Ascending aorta (tissue), 2 donors: ENCODE measurements at places on chromosomes 5 and 9.

DNA sequence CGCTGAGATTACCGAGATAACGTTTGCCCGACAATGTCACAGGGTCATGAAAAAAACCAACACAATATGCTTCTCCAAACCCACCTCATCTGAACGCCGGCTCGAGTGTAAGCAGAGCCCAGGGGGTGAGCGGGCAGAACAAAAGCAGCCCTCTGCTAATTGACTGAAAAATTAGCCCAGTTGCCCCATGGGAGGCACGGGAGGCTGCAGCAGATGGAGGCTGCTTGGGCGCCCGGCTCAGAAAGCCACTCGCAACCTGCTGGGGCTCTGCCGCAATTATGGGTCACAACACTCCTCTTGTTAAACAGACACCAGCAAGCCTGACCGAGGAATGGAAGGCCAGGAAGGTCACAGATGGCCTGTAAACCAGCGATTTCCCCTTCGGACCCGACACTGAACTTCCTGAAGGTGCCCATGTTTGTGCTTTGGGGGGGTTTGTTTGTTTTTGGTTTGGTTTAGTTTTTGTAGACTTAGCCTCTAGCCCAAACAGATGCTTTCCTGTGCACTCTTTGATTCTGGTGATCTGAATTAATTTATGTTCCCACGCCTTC is 104.6 kb upstream of the IRX1 start:
- H3K36me3 ChIP-seq, result no peaks in the 10 kb centered on the region
- H3K27me3 ChIP-seq, result no peaks in the 10 kb centered on the region
- no peaks in the 10 kb centered on the region for H3K4me1 ChIP-seq
- no peak for DNase-seq

DNA sequence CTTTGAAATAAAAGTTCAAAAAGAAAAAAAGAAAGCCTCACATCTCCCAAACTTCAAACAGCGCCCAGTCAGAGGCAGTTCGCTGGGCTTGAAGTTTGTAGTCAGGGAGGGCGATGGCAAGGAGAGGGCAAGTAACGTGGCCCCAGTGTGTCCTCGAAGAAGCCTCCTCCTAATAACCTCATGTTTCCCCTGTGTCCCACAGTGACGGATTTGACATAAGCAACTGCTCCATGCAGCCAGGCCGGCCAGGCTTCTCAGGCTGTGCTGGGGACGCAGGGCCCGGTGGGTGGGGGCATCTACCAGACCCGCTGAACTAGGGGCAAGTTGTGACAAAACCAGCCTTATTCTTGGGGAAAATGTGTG is 172.2 kb downstream of the ERCC6L2 start:
- H3K4me3 ChIP-seq, result no peak overlapping the region
- H3K27me3 ChIP-seq, result no peaks in the 10 kb centered on the region
- peak overlapping the region; percentile 88 for H3K27ac ChIP-seq
- H3K4me1 ChIP-seq, result peaks cover 4% of the 10 kb centered on the region
- DNase-seq, result no peak
- H3K36me3 ChIP-seq, result no peaks in the 10 kb centered on the region

DNA sequence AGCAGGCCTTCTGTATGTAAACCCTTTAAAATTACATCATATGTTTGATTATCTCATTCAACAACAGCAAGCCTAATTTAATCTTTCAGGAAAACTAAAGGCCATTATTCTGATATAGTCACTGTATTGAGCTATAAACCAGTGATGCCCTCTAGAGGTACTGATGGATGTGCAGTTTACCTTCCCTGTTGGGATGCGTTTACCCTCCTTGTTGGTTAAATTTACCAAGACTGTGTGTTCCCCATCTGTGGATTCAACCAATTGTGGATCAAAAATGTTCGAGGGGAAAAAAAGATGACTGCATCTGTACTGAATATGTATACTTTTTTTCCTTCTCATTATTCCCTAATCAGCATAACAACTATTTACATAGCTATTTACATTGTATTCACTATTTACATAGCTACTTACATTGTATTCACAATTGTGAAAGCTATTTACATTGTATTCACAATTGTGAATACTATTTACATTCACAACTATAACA is 3.7 kb upstream of the BAAT start:
- no peak for DNase-seq
- H3K27me3 ChIP-seq, result no peaks in the 10 kb centered on the region
- H3K4me1 ChIP-seq, result no peaks in the 10 kb centered on the region
- peaks cover 18% of the 10 kb centered on the region for H3K36me3 ChIP-seq

DNA sequence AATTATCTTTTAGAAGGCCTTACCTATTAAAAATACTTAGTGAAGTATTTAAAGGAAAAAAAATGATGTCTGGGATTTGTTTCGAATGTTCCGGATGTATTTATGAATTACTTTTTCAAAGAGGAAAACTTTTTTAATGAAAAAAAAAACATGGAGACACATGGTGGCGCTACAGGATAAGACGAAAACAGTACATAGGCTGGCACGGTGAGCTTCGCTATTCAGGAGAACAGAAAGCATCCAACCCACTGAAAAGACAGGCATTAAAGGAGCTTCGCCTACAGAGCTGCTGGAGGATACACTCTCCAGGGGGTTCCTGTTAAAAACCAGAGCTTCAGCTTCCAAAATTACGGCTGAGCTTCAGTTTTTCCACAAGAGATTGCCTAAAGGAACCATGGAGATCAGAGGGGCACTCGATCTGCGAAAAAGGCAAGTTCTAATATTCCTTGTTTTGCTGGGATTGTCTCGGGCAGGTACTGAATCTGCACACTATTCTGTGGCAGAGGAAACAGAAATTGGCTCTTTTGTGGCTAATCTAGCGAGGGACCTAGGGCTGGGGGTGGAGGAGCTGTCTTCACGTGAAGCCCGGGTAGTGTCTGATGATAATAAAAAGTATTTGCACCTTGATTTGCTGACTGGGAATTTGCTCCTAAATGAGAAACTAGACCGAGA is at the start of gene PCDHB14:
Gene PCDHB14, plus strand, starts transcription at position 232 of the 672 bp plus-strand sequence. Its CDS starts 163 bp downstream, at position 395.
- DNase-seq, result no peak
- H3K4me3 ChIP-seq, result peak within 1 kb of the TSS; percentile 22
- H3K27ac ChIP-seq, result no peak within 1 kb of the TSS
- no peaks in the 10 kb centered on the region for H3K27me3 ChIP-seq
- H3K4me1 ChIP-seq, result no peaks in the 10 kb centered on the region
- no peaks in the 10 kb centered on the region for H3K36me3 ChIP-seq

GRCh38 chr9:107281922-107282667 is 984 bp upstream of the RAD23B start:
- no peaks in the 10 kb centered on the region for H3K36me3 ChIP-seq
- H3K4me1 ChIP-seq, result peaks cover 8% of the 10 kb centered on the region
- DNase-seq, result no peak
- H3K27ac ChIP-seq, result peak overlapping the region; percentile 81
- no peaks in the 10 kb centered on the region for H3K27me3 ChIP-seq

DNA sequence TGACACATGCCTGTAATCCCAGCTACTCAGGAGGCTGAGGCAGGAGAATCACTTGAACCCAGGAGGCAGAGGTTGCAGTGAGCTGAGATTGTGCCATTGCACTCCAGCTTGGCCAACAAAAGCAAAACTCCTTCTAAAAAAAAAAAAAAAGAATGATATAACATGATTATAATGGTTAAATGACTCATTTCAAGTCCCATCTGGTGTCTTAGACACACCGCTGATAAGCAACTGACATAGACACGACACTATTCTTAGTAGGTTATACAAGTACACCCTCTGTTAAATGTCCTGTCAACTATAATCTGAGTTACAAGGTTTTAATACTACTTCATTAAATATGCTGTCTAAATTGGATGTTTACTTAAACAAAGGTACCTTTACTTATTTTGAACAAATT is 405.3 kb upstream of the CLINT1 start:
- no peaks in the 10 kb centered on the region for H3K36me3 ChIP-seq
- no peaks in the 10 kb centered on the region for H3K4me1 ChIP-seq
- no peaks in the 10 kb centered on the region for H3K27me3 ChIP-seq
- DNase-seq, result no peak
- no peak overlapping the region for H3K27ac ChIP-seq
- no peak overlapping the region for H3K4me3 ChIP-seq

GRCh38 chr5:143977891-143978461 is 166.0 kb downstream of the HMHB1 start:
- DNase-seq, result no peak
- no peak overlapping the region for H3K4me3 ChIP-seq
- no peaks in the 10 kb centered on the region for H3K27me3 ChIP-seq
- H3K4me1 ChIP-seq, result no peaks in the 10 kb centered on the region

DNA sequence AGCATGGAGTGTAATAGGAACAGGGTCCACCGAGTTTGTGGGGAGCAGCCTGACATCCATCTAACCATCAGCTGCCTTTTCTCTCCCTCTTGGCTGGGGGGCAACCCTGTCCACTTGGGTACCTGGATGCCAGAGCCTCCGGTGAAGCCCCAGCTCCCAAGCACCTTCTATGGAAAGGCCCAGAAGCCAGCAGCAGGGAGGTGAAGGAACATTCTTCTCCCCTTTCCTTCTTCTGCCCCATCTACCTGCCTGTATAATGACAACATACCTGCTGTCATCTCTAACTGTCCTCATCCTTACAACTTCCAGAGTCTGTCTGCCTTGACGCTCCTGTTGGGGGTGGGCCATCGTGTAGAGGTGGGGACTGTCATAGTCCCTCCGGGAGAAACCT is 33.1 kb downstream of the THBS4 start:
- no peak overlapping the region for H3K27ac ChIP-seq
- H3K27me3 ChIP-seq, result no peaks in the 10 kb centered on the region
- DNase-seq, result no peak

- no peak overlapping the region for H3K4me3 ChIP-seq
- H3K36me3 ChIP-seq, result peaks cover 16% of the 10 kb centered on the region
- H3K27me3 ChIP-seq, result no peaks in the 10 kb centered on the region
- H3K27ac ChIP-seq, result peak overlapping the region; percentile 27
These were observed 78.3 kb downstream of the SMIM23 start for GRCh38 chr5:171863935-171864334.

DNA sequence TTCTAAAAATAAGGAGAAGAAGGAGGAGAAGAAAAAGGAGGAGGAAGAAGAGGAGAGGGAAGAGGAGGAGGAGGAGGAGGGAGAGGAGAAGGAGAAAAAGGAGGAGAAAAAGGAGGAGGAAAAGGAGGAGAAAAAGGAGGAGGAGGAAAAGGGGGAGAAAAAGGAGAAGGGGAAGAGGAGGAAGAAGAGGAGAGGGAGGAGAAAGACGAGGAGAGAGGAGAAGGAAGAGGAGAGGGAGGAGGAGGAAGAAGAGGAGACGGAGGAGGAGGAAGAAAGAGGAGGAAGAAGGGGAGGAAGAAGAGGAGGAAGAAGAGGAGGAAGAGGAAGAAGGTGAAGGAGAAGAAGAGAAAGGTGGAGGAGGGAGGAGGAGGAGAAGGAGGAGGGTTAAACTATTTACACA is 210.2 kb upstream of the TRPM3 start:
- no peaks in the 10 kb centered on the region for H3K27me3 ChIP-seq
- H3K27ac ChIP-seq, result no peak overlapping the region
- DNase-seq, result no peak
- H3K4me3 ChIP-seq, result no peak overlapping the region
- H3K36me3 ChIP-seq, result no peaks in the 10 kb centered on the region
- no peaks in the 10 kb centered on the region for H3K4me1 ChIP-seq

DNA sequence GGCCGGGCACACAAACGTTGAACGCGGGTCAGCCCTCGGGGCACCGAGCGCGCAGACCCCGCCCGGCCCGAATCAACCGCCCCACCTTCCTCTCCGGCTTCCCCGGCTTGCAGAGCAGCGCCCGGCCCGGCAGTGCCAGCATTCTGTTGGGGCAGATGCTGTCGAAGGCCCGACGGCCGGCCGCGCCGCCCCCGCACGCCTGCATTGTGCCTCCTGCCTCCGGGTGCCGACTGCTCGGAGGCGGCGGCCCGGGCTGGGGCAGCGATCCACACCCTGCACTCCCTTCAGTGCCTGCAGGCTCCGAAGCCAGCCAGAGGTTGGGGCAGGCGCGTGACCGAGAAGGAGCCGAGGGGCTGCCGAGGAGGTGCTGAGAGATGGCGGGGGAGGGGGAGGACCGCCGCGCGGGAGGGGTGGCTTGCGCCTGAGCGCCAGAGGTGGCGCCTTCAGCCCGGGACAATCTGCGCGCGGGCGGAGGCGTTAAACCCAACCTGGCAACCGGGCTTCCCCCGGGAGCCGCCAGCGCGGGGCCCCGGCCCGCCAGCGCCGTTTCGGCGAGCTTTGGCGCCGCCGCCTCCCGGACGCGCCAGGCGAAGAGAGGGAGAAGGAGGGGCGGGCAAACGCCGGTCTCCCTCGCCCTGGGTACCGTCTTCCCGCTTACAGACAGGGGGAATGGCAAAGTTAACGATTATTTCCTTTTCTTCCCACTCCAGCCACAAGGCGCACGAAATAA is at the start of gene MCIDAS:
Gene MCIDAS, minus strand, starts transcription at position 382 of the 730 bp plus-strand sequence. Its CDS starts 177 bp downstream, at position 205.
- DNase-seq, result no peak
- no peak within 1 kb of the TSS for H3K27ac ChIP-seq
- H3K27me3 ChIP-seq, result peaks cover 33% of the 10 kb centered on the region
- no peaks in the 10 kb centered on the region for H3K36me3 ChIP-seq

DNA sequence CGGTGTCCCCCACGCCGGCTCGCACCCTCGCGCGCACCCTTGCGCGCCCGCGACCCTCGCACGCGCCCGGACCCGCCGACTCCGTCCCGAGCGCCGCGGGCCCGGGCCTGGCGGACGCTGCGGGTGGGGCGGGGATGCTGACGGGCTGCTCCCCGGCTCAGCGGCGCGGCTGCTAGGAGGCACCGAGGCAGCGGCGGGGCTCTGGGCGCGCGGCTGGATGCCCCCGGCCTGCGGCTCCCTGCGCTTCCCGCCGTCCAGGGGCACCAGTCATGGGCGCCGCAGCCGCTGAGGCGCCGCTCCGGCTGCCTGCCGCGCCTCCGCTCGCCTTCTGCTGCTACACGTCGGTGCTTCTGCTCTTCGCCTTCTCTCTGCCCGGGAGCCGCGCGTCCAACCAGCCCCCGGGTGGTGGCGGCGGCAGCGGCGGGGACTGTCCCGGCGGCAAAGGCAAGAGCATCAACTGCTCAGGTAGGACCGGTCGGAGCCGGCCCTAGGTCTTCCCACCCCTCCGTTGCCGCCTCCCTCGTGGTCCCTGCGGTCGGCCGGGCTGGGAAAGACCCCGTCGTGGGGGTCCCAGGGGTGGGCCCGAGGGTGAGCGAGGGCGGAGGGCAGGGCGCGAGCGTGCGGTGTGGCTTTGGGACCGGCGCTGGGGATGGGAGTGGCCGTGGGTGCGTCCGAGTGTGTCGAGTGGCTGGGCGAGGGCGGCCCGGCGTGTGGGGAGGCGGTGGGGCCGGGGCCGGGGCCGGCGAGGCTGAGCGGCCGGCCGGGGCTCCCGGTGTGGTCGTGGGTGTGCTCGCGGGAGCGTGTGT is 530 bp downstream of the TMEFF1 start:
- H3K4me1 ChIP-seq, result peaks cover 4% of the 10 kb centered on the region
- no peak overlapping the region for H3K27ac ChIP-seq
- H3K4me3 ChIP-seq, result peak overlapping the region; percentile 90

DNA sequence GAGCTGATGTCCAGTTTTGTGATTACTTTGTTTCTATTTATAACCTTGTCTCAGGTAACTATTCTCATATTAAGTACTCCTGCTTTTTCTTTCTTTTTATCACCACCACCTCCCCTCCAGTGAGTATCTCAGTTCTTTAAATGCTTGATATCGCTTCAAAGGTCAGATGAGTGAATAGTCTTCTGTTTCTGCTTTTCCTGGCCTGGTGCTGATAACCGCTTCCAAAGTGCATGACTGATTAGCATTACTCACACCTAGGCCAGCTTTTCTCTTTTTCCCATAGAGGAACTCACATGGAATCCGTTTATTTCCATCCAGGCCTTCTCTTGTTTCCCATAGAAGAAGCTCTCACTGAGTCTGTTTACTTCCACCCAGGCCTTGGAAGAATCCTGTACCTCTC is 3.2 kb downstream of the SLC36A1 start:
- no peaks in the 10 kb centered on the region for H3K36me3 ChIP-seq
- no peak for DNase-seq
- no peaks in the 10 kb centered on the region for H3K27me3 ChIP-seq
- H3K27ac ChIP-seq, result no peak overlapping the region
- no peak overlapping the region for H3K4me3 ChIP-seq
